Stimulated activated CD4-positive, alpha-beta T cell treated with anti-CD3 and anti-CD28 coated beads, Interleukin-15, amount 100 ng/mL, for 1 hour (primary cell): ENCODE measurements at places on chromosomes 12 and 14.

DNA sequence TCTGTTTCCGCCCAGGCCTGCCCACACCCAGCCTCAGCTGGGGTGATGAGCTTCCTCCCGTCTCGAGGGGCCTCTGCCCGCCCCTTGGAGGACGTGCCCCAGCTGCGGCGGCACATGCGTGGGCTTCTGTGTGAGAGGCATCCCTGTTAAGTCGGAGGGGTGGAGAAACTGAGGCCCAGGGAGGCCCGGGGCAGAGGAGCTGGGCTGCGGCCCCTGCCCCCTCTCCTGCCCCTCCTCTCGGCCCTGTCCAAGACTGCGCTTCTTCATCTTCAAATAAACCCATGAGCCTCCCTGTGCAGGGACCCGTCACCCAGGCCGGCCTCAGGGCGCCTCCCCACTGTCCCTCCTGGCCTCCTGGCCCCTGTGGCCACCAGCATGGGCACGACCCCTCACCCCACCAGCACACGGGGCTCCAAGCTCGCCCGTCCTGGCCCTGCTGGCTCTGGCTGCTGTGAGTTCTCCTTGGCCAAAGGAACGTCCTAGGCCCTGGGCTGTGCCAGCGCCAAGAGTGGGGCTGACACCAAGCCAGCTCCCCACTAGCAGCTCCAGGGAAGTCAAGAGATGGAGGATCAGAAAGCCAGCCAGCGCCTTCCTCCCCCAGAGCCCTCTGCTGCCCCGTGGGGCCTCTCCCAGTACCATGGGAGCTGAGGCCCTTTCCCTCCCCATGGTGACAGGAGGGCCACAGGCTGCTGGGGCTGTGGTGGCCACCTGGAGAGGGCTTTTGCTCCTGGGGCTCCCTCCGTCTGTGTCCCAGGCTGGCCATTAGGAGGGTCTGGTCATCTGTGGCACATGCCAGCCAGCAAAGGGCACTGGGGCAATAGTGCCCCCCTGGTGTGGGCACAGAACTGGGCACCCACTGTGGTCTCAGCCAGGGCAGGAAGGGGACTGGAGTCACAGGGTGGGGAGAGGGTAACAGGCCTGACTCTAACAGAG lies 180.4 kb downstream of the KIF26A start:
- no peak for DNase-seq

DNA sequence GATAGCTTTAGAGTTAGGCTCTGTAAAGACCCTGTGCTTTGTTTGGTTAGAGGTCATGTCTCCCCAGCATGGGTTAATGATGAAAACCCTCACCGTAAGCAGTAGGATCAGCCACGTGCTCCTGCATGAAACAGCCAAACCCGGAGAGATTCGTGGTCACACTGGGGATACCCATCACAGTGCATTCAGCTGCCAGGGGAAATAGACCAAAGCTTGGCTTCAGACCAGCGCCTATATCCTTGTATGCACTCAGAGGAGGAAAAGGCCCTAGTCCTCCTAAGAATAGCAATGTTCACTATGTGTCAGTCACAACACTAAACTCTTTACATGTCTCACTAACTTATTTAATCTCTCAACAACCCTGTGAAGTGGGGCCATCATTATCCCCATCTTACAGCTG lies 16.3 kb downstream of the SPX start:
- no peak for DNase-seq

DNA sequence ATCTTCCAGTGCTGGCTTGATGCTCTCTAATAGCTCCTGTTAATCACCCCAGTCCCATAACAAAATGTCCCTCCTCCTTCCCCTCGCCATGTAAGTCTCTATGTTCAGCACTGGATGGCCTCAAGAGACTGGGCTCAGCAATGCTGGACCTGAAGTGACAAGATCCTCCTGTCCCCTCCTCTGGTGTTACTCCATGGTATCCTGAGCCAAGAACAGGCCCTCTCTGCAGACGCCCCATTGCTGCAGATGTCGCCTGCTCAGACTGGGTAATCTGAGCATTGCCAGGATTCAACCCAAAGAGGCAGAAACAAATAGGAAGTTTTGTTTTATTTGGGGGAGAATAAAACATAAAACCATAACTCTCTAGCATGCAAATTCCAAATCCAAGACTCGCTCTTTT lies 149.7 kb downstream of the NTF3 start:
- no peak for DNase-seq

- no peak for DNase-seq
Observed at GRCh38 chr12:17159506-17160300, 553.7 kb upstream of the LMO3 start.

DNA sequence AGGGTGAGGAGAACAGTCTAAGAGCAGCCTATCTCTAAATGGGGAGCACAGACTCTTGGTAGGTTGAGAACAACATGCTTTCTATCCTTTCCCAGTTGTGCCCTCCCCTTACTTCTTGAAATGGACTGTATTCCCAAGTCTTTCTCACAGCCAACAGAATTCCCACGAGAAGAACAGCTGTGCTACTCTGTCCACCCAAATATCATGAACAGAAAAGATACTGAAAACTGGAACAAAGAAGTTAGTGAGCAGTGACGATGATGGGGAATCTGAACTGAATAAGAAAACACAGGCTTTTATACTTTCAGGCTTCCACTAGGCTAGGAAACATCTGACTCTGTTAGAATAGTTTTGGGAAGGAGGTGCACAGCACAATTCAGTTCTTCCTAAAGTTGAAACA lies 3.4 kb downstream of the NACA start:
- no peak for DNase-seq

DNA sequence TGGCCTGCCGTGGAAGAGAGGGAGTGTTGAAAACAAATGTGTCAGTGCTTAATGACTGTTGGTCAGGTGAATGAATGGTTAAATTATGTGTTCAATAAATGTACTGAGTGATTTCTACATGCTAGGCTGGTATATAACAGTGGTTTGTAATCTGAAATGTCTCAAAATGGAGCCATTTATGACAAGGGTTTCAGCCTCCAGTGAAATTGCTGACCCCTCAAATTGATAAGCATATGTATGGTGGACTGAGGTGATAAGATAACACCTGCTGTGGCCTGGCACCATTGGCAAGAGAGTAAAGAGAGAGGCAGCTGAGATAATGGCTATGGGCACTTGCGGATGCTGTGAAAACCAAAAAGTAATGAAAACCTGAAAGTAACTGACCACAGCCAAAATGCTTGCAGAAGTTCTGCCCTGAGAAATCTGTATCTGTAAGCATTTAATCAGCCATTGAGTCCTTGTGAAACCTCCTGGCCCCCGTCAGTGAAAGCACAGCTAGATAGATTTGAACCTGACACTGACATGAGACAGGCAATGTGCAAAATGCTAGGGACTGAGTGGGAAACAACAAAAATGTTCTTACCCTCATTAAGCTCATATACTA lies 1.4 kb upstream of the BCAT1 start:
- no peak for DNase-seq

DNA sequence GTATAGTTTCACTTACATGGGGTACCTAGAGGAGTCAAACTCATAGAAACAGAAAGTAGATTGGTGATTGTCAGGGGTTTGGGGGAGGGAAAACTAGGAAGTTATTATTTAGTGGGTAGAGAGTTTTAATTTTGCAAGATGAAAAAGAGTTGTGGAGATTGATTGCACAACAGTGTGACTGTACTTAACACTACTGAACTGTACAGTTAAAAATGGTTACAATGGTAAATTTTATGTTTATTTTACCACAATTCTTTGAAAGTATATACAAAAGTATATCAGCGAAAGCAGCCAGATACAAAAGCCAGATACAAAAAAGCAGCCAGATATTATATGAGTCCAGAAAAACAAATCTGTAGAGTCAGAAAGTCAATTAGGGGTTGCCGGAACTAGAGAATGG lies 247.6 kb downstream of the IPO8 start:
- DNase-seq = no peak

DNA sequence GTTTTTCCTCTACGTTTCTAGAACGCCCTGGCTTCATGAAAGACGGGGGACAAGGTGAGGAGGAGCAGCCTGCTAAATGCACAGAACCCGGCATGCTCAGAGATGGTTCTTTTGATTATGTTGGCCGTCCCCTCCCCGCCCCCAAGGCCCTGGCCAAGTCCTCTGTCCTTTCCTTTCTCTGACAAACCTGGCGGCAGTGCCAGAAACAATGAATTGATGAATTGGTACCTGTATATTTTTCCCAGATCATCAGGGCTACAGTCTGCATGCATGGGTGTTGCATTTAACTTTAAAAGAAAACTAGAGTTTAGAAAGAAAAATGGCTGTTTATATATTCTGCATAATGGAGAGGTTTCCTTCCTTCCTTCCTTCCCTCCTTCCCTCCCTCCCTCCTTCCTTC lies 29.0 kb downstream of the GPRC5D start:
- no peak for DNase-seq

- no peak for DNase-seq
Observed at GRCh38 chr14:58701604-58702003, 63.8 kb downstream of the DACT1 start.

DNA sequence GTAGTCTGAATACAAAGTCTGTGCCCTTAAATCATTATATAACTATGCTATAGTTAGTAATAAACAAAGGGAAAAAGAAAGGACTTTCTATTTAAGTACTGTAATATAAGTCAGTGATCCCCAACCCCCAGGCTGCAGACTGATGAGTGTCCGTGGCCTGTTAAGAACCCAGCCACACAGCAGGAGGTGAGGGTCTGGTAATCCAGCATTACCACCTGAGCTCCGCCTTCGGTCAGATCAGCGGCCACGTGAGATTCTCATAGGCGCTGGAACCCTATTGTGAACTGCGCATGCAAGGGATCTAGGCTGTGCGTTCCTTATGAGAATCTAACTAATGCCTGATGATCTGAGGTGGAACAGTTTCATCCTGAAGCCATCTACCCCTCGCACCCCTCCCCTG lies 15.7 kb downstream of the NFYB start:
- DNase-seq = no peak

DNA sequence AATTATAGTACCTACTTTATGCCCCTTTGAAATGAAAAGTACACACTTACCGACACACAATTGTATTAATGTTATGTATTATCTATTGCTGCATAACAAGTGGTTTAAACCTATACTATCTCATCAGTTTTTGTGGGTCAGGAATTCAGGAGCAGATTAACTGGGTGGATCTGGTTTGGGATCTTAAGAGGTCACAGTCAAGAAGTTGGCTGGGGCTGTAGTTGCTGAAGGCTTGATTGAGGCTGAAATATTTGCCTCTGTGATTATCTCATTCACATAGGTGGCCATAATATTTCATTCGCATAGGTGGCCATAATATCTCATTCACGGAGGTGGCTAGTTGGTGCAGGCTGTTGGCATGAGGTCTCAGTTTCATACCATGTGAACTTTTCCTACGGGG lies 5.7 kb downstream of the METTL25 start:
- DNase-seq = no peak

- DNase-seq = no peak
Observed at GRCh38 chr14:31307618-31308017, 100.0 kb upstream of the HECTD1 start.

- DNase-seq = no peak
Observed at GRCh38 chr12:124484067-124484466, 83.3 kb downstream of the NCOR2 start.
